ENCODE measurements at places on chromosomes 13 and 19. TPM values are rescaled to one million over a fixed set of nuclear protein-coding genes. Genes with fewer than 3 reads are reported as not detected.

- no peaks in the 10 kb centered on the region for H3K27me3 ChIP-seq
- DNase-seq, result no peak
- H3K4me3 ChIP-seq, result peak overlapping the region; percentile 74
Measured at GRCh38 chr19:55625004-55625326, 599 bp upstream of the ZNF784 start.

GRCh38 chr19:55687281-55688201 lies 12.5 kb downstream of the EPN1 start:
- peaks cover 10% of the 10 kb centered on the region for H3K36me3 ChIP-seq
- peaks cover 51% of the 10 kb centered on the region for H3K4me1 ChIP-seq
- no peak for DNase-seq
- no peak overlapping the region for H3K4me3 ChIP-seq

- no peaks in the 10 kb centered on the region for H3K27me3 ChIP-seq
- no peak overlapping the region for H3K4me3 ChIP-seq
- H3K36me3 ChIP-seq, result no peaks in the 10 kb centered on the region
- H3K4me1 ChIP-seq, result no peaks in the 10 kb centered on the region
- H3K27ac ChIP-seq, result no peak overlapping the region
Measured at GRCh38 chr13:102333320-102334198, 68.3 kb downstream of the FGF14 start.

- H3K36me3 ChIP-seq, result no peaks in the 10 kb centered on the region
- H3K27ac ChIP-seq, result no peak overlapping the region
- no peak for DNase-seq
Measured at GRCh38 chr13:81916461-81916860, 1575.5 kb upstream of the SPRY2 start.

DNA sequence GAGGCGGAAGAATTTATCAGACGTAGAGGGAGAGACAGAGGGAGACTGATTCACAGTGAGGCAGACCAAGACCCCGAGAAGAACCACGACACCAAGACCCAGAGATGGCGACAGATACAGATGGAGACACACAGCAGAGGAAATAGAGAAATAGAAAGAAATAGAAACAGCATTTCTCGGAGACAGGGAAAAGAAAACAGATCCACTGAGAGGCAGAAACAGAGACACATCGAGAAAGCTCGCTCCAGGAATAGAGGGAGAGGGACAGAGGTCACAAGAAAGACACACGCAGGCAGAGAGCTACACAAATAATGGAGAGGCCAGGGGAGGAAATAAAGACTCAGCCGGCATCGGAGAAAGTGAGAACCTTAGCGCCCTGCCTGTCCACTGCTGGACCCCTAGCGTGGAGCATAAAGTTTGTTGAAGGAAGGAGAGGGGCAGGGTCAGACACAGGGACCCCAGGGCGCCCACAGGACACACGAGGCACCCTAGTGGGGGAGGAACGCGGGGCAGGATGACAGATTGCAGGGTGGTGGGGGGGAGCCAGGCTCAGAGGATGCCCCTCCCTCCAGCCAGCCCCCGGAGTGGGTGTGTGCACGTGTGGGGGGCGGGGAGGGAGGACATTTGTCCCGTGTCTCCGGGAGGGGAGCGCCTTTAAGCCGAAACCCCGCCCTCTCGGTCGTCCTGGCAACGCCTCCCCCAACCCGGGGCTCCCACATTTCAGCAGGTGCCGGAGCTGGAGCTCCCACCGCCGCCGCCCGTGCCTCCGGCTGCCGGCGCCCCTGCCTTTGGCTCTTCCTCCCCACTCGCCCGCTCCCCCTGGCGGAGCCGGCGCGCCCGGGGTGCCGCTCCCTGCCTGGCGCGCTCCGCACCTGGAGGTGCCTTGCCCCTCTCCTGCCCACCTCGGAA lies at the start of gene PRKCG:
TSS of gene PRKCG (plus strand) at position 716 of the 909 bp plus-strand sequence. CDS start 298 bp downstream, outside the sequence.
- DNase-seq, result peak; percentile 90
- H3K27me3 ChIP-seq, result no peaks in the 10 kb centered on the region
- no peak within 1 kb of the TSS for H3K27ac ChIP-seq
- peak within 1 kb of the TSS; percentile 44 for H3K4me3 ChIP-seq

DNA sequence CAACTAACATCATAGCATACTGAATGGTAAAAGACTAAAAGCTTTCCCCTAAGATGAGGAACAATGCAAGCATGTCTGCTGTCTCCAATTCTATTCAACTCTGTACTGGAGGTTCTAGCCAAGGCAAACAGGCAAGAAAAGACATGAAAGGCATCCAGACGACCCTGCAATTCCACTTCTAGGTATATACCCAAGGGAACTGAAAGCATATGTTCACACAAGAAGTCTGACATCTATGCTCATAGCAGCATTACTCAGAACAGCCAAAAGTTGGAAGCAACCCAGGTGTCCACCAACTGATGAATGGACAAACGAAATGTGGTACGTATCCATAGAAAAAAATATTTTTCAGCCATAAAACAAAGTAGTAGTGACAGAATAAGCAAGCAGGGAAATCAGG lies 39.1 kb downstream of the PEPD start:
- H3K27me3 ChIP-seq, result no peaks in the 10 kb centered on the region
- DNase-seq, result no peak
- H3K27ac ChIP-seq, result no peak overlapping the region

The EDNRB gene
- 21.7 TPM for total RNA-seq

DNA sequence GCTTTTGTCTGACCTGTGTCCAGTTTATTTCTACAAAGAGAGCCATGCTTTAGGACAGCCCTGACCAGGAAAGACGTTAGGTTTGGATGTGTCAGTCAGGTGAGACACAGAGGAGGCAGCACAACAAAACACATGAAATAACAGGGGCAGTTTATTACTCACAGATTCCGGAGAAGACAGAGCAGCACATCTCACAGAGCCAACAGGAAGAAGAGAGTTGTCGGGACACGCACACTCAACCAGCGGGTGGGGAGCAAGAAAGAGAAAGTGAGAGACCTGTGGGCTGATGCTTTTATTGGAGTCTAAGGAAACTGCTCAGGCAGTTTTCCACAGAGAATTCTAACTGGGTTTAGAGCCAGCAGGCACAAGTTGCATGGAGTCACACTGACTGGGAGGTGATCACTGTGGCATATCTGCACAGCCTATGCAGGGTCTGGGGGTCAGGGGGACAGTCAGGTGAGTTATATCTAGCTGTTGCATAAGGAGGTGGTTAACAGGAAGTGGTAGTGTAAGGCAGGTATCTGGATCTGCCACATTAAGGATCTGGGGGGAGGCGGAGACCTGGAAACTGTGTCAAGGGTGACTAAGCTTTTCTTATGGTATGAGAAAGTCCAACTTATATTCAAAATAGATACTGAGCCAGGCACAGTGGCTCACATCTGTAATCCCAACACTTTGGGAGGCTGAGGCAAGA lies 24.1 kb upstream of the CEACAM20 start:
- H3K4me3 ChIP-seq, result no peak overlapping the region
- H3K27me3 ChIP-seq, result no peaks in the 10 kb centered on the region
- no peaks in the 10 kb centered on the region for H3K36me3 ChIP-seq
- H3K4me1 ChIP-seq, result no peaks in the 10 kb centered on the region
- peak overlapping the region; percentile 11 for H3K27ac ChIP-seq

The PLVAP gene
- total RNA-seq, result not detected

- peak overlapping the region; percentile 45 for H3K27ac ChIP-seq
- H3K27me3 ChIP-seq, result no peaks in the 10 kb centered on the region
- no peak overlapping the region for H3K4me3 ChIP-seq
- DNase-seq, result no peak
- H3K36me3 ChIP-seq, result no peaks in the 10 kb centered on the region
Measured at GRCh38 chr19:45114116-45114515, 21.1 kb downstream of the PPP1R37 start.

DNA sequence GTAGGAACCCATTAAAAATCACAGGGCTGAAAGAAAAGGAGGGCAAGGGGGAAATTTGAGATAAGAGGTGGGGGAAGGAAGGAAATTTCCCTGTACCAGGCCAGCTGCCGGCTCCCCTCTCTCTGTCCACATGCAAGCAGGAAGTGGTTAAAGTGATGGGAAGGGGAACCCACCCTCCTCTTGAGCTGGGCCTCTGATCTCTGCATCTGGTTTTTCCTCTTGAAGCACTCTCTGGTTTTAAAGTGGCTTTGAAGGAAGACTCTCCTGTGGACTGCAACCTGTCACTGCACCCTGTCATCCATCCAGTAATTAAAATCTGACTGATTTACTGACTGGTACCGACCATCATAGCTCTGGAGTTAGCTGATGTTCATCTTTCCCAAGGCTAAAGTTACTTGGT lies 239.6 kb downstream of the TSHZ3 start:
- DNase-seq, result no peak
- H3K27me3 ChIP-seq, result no peaks in the 10 kb centered on the region
- no peak overlapping the region for H3K27ac ChIP-seq
- no peak overlapping the region for H3K4me3 ChIP-seq
- no peaks in the 10 kb centered on the region for H3K4me1 ChIP-seq

- no peaks in the 10 kb centered on the region for H3K36me3 ChIP-seq
- H3K27ac ChIP-seq, result no peak overlapping the region
- no peak for DNase-seq
- H3K4me1 ChIP-seq, result no peaks in the 10 kb centered on the region
- no peaks in the 10 kb centered on the region for H3K27me3 ChIP-seq
Measured at GRCh38 chr19:58367698-58368454, 5.3 kb upstream of the ZNF497 start.

DNA sequence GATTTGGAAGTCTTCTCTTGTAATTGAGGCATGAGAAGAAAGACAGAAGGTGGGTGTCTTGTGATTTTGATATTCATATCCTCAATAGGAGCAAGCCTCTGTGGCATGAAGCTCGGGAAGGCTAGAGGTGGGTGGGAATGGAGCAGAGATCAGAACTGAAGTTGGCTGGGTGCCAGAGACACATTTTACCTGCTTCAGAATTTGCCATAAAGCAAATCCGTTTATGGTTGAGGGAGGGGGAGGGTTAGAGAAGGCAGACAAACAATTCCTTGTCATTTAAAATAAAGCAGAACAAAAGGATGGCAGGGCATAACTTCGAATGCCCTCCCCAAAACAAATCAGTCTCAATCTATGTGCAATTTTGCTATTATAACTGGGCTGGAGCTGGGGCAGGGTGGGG lies 305.9 kb downstream of the KLF5 start:
- no peak overlapping the region for H3K27ac ChIP-seq
- H3K4me3 ChIP-seq, result no peak overlapping the region
- no peaks in the 10 kb centered on the region for H3K36me3 ChIP-seq
- no peaks in the 10 kb centered on the region for H3K27me3 ChIP-seq
- DNase-seq, result no peak

GRCh38 chr13:41678249-41678648 lies 220.9 kb downstream of the RGCC start:
- no peaks in the 10 kb centered on the region for H3K27me3 ChIP-seq
- no peak overlapping the region for H3K4me3 ChIP-seq
- H3K27ac ChIP-seq, result no peak overlapping the region
- no peak for DNase-seq
- H3K36me3 ChIP-seq, result no peaks in the 10 kb centered on the region

DNA sequence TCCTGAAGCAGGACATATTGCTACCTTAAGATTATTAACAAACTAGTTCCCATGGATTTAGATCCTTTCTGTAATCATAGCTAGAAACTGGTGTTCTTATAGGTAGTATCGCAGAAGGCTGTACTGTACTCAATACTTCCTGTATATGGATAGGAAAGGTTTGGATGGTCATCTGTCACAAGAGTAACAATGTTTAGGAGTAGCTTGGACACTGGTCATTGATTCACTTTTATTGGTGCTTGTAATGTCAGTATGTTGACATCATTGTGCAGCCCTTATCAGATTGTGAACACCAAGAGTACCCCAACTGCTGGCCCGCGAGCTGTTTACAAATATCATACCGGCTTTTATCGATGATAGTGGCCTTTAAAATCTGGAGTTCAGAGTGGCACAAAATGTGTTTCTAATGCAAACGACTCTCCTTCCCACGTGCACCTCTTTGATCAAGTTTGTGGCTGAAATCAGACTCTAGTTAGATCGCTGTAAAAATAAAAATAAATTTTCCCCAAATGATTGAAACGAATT lies 605 bp upstream of the CDK8 start:
- H3K4me1 ChIP-seq, result peaks cover under 1% of the 10 kb centered on the region
- H3K4me3 ChIP-seq, result peak overlapping the region; percentile 96
- H3K27me3 ChIP-seq, result no peaks in the 10 kb centered on the region
- no peak for DNase-seq

The IGFL3 gene
- total RNA-seq, result not detected

DNA sequence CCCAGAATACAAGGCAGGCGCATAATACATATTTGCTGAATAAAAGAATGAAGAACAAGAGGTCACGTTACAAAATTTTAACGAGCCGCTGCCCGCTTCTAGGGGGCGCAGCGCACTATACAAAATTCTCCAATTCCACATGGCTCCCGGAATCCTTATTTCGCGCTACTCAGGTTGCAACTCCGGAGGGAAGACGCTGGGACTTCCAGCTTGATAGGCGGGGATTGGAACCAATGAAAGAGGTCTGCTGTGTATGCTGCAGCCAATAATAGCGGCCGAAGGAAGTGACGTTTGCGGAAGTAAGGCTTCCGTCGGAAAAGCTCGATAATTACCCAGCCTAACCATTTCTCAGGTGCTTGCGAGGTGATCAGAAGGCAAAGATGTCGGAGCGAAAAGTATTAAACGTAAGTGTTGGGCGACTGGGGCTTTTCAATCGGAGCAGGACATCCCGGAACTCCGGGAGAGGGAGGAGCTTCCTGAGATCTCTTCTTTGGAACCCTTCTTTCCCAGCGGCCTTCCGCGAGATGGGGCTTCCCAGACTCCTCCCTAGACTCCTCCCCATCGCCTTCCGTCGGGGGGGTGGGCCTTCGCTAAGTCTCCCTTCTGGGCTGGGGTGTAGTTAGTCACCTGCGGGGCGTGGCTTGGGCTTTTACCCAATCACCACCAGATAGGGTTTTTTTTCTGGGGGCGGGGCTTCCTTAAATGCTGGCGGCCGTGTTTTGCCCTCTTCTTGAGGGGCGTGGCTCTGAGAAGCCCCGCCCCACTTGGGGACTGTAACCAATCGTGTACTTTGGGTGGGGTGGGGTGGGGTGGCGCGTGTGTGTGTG lies at the start of gene YJU2:
TSS of gene YJU2 (plus strand) at position 314 of the 827 bp plus-strand sequence. CDS start at position 381, 67 bp downstream.
- 0 out of 2 replicates have a peak, but pooled peaks cover 5% of the 10 kb centered on the region for H3K4me1 ChIP-seq
- no peaks in the 10 kb centered on the region for H3K36me3 ChIP-seq
- peak within 1 kb of the TSS; percentile 100 for H3K27ac ChIP-seq

- H3K4me3 ChIP-seq, result no peak overlapping the region
- no peaks in the 10 kb centered on the region for H3K4me1 ChIP-seq
- no peak for DNase-seq
- H3K36me3 ChIP-seq, result no peaks in the 10 kb centered on the region
- no peak overlapping the region for H3K27ac ChIP-seq
Measured at GRCh38 chr13:46307554-46307953, 79.5 kb downstream of the RUBCNL start.

All from Caco-2 (cell line).